ENCODE measurements at places on chromosomes 1 and 21.

- no peak for DNase-seq
These were observed 238.4 kb downstream of the GPATCH2 start for GRCh38 chr1:217392441-217392840.

- DNase-seq: no peak
These were observed 13.2 kb upstream of the SLC45A3 start for GRCh38 chr1:205693421-205693991.

DNA sequence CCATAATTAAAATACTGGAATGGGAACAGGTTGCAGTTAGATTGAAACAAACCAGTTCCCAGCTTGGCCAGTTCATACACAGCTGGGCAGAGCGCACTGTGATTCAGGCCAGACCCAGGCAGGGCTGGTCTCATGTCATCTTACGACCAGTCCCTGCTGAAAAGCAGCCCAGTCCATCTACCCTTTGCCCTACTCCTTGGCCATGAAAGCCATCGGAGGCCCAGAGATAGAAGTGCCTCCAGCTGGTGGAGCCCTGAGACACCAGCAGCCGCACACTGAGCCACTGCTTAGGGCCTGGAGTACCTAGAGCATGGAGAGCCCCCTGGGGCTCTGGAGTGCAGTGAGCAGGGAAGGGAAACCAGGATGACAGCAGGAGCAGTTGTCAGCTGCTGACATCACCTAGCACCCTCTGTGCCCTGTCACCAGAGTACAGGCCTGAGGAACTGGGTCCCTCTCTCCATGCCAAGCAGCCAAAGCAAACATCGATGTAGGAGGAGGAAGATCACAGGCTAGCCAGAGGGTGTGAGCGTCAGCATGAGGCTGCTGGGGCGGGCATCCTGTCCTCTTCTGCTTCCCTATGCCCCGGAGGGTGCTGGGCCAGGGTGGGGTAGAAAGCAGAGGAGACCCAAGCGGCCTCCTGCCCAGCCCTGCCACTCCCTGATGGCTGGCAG, 34.2 kb upstream of the TMEM125 start:
- no peak for DNase-seq

DNA sequence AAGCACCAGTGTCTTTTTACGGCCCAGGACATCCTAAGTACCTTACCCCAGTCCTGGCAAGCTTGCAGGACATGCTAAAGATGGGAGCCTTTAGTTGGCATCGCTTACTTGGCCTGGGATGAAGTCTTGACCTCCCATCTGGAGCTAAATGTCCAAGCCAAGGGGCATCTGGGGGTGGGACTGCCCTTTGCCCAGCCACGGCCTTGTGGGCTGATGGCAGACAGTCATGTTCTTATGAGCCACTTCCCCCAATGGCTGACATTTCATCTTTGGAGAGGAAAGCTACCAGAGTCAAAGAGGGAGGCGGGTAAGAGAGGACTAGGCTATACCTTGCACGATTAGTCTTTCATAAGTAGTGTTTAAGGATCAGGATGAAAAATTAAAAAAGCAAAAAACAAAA, 32.2 kb downstream of the OPTC start:
- DNase-seq: no peak

DNA sequence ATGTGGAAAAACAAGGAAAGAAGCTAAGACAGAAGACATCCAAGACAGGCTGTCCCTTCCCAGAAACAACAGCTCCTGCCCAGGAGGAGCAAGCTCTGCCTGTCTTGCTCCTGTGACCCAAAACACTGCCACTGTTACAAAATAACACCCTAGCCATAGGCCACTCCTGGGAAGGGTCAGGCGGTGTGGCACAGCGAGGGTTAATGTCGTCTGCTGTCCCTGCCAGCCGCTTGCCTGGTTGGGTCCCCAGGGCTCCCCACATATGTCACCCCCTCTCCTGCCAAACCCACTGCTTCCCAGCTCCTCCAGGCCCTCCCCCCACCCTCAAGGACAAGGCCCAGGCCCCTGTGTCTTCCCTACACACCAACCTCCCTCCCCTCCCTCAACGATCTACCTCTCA, 3.9 kb upstream of the NHLH1 start:
- DNase-seq: no peak

DNA sequence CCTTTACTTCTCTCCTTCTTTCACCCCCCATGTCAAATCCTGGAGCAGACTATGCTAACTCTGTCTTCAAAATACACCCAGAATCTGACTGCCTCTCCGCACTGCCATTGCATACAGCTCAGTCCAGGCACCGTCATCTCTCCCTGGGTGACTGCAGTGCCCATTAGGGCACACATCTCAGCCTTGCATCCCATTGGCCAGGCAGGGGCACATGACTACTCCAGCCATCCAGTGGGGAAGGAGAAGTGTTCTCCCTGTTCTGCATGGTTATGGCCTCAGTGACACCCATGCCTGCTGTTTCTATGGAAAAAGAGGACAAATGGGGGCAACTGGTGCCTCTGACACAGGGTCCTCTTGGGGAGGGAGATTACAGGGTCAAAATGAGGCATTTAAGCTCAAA, 270.5 kb downstream of the MATN1 start:
- no peak for DNase-seq

GRCh38 chr1:26677306-26678115, 18.3 kb upstream of the ARID1A start:
- peak; percentile 66 for DNase-seq

- DNase-seq: peak; percentile 67
These were observed 37.6 kb downstream of the GALNT2 start for GRCh38 chr1:230104395-230105244.

DNA sequence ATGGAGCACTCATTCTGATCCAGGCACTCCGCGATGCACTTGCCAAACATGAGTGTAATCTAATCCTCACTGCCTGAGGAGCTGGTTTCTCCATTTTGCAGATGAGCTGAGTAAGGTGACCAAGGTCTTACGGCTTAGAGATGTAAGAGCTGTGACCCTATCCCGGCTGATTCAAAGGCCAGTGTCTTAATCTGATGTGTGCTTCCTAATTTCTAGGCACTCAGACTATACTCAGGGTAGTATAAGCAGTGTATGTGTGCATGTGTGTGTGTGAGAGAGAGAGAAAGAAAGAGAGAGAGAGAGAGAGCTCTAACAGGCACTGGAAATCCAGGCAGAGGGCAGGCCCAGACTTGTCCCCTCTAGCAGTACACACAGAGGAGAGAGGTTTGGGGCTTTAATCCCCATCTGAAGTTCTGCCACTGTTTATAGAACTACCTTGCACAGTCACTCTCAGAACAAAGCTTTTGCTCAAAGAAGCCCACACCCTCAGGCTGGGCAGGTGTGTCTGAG, 188.2 kb downstream of the ZBTB18 start:
- peak; percentile 41 for DNase-seq

DNA sequence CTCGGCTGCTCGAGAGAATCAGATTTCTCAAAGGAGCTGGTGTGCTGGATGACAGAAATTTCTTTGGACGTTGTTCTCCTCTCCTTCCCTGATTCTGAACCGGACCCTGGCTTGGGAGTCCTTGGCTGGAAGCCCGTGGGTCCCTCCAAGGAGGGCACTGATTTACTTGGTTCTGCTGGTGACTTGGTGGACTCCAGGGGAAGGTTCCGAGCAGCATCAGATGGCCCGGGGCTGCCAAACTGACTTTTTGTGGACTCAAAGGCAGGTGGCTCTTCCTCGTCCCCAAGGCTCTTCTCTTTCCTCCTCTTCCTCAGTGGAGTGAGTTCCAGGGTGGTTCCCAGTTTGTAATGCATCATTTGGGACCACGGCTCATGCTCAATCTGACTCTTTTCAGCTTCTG, 97.9 kb upstream of the EDN2 start:
- DNase-seq: no peak

DNA sequence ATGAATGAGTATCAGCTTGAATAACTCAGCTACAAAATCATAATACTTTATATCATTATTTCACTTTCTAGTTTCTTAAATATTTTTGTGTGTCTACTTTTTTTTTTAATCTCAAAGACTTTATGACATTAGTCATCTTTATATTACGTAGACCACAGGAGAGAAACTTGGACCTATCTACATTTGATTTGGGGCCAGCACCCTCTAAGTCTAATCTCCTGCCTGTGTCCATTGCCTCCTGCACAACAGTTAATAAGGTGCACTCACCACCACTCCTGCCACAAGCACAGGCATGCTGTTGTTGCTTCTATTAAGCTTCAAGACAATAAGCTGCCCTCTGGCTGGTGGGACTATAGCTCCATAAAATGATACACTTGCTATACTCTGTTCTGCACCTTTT, 70.4 kb downstream of the DIRAS3 start:
- no peak for DNase-seq

GRCh38 chr1:22665752-22666151, 12.7 kb downstream of the C1QB start:
- no peak for DNase-seq

- peak; percentile 74 for DNase-seq
These were observed 111.2 kb upstream of the NBPF11 start for GRCh38 chr1:148263128-148263905.

GRCh38 chr1:227424159-227424680, 105.9 kb upstream of the CDC42BPA start:
- no peak for DNase-seq

- DNase-seq: no peak
These were observed 62.2 kb upstream of the SLC44A3 start for GRCh38 chr1:94757931-94758330.

DNA sequence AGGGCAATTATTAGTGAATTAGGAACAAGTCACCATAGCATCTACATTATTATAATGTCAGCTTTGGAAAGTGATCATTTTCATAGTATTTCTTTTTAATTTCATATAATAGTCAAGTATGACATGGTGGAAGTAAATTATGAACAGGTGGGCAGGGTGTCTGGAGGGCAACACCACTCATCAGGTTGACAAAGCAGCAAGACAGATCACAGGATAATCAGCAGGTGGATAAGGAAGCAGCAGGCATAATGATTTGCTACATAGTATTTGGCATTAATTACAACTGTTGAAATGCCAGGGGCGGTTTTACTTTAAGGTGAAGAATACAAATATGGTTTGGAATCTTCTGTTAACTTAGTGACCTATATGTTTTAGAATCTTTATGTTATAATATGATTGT, 1342.2 kb downstream of the PLA2G4A start:
- no peak for DNase-seq

DNA sequence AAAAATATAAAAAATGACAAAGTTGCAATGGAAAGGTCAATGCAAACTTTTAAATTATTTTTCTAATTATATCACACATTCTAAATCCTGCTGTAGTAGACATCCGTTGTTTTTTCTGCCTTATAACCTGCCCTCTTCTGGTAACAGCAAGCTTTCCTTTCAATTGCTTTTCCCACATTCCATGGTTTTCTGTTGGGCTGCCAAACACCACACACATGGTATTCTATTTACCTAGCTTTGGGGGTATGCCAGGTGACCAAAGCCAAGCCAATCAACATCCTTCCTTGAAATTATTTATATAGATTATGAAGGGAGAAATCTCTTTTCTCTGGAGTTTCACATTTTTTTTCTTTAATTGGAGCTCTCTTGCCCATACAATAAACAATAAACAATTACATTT, 3.4 kb upstream of the LAMC1 start:
- no peak for DNase-seq

DNA sequence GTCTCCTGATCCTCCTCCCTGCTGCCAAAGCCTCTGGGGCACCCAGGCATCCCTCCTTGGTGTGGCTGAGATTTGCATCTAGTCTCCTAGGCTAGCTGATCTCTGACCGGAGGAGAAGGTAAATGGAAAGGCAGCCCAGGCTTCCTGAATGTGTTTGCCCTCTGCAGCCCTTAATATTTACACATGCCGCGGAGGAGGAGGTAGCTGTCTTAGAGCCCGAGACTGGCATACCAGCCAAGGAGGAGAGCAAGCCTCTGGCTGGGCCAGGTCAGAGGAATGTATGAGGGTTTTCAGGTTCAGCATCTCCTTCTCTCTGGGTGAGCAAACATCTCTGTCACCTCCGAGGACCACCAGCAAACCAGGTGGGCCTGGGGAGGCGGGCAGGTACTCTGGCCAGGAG, 86.0 kb upstream of the GRIK3 start:
- DNase-seq: no peak

DNA sequence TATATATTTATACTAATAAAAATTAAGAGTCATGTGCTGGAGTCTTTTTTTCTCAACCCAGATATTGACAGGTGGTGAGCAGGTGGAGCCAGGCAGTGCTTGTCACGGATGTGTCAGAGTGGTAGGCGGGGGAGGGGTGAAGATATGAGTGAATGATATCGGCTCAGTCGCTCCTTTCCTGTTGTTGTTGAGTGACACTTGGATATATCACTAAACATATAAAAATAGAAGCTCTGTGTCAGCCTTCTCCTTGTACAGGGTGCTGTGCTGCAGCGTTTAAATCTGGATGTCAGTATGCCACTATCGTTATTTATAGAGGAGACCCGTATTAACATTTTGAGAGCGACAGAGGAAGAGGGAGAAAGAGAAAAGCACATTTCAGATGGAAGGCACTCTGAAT, 339.6 kb downstream of the NUF2 start:
- no peak for DNase-seq

DNA sequence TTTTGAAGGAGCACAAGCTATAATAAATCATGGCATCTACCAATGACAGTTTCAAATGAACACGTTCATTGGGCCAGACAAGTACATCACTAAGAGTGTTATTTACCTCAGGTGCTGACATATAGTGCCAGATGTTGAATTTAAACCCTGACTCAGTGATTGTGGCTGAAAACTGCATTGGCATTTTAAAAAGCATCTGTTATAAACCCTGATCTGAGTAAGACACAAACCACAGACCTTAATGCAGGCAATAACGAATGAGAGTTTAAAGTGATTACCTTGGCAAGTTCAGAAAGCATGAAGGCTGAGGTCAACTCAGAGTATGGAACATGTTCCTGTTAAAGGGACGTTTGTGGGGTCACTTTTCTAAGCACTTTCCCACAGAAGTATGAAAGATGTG, 865.1 kb upstream of the TMPRSS15 start:
- no peak for DNase-seq

GRCh38 chr1:58220836-58221472, 325.6 kb downstream of the OMA1 start:
- no peak for DNase-seq

GRCh38 chr1:117671781-117672501, 66.1 kb downstream of the TENT5C start:
- no peak for DNase-seq

DNA sequence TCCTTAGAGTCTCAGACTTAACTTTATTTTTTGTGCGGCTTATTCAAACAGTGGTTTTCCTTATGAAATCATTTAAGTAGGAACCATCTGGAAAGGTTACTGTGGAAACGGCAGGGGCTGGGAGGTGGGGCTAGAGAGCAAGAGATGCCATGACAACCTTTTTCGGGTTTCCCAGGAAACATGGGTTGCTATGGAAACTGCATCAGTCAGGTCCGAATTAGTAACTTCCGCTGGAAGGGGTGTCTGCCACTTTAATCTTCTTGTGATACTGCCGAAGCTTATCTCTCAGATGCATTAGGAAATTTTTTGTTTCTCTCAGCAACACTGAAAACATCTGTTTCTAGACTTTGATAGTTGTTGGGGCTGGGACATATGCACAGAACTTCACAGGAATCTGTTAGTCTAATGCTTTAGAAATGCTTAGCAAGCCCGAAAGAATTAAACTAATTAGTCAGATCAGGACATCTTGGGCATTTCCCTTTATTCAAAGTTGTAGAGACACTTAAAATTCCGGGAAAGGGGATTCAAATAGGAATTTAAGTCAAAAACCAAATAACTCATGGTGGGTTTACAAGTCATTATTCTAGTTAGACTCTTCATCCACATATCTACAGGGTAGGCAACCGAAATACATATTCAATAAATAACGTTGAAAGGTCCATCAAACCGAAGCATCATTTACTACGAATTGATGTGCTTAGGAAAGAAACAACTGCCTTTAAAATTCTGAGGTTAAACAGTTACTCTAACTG, 2.6 kb downstream of the KCNA3 start:
- peak; percentile 36 for DNase-seq
